ENCODE measurements at places on chromosomes 12 and 14. TPM values are rescaled to one million over a fixed set of nuclear protein-coding genes. Genes with fewer than 3 reads are reported as not detected.

GRCh38 chr14:61566537-61567225 is 128.6 kb upstream of the HIF1A start:
- no peak overlapping the region for H3K4me3 ChIP-seq
- peaks cover 34% of the 10 kb centered on the region for H3K4me1 ChIP-seq
- no peak overlapping the region for H3K27ac ChIP-seq
- DNase-seq = no peak
- no peaks in the 10 kb centered on the region for H3K27me3 ChIP-seq

Gene ARHGAP9
- total RNA-seq = 266 TPM

DNA sequence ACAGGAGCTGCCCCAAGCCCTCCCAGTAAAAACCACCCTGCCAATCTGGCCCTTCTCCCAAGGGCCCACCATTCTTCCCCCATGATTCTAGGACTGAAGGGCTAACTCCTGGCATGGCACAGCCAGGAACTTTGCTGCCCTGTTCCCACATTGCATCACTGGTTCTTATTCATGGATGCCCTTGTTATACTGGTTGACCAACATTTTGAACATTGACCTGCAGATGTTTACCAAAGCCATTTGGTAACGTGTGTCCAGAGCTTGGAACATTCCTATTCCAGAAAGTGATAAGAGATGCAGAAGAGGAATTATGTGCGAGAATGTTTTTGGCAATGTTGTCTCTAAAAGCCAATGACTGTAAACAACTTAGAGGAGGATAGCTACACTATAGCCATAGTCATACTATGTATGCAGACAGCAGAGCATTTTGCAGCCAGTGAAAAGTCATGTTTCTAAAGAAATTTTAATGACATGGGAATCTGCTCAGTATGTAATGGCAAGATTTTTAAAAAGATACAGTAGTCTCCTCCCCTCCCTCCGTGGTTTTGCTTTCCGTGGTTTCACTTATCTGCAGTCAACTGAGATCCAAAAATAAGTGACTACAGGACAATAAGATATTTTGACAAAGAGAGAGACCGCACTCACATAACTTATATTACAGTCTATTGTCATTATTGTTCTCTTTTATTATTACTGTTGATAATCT is 108.8 kb downstream of the DAAM1 start:
- H3K4me3 ChIP-seq = no peak overlapping the region
- DNase-seq = no peak
- peaks cover 9% of the 10 kb centered on the region for H3K4me1 ChIP-seq
- H3K27ac ChIP-seq = no peak overlapping the region
- H3K36me3 ChIP-seq = no peaks in the 10 kb centered on the region
- no peaks in the 10 kb centered on the region for H3K27me3 ChIP-seq

GRCh38 chr12:28543021-28543890 is 353.0 kb downstream of the CCDC91 start:
- no peaks in the 10 kb centered on the region for H3K4me1 ChIP-seq
- no peaks in the 10 kb centered on the region for H3K27me3 ChIP-seq
- no peak for DNase-seq
- H3K36me3 ChIP-seq = no peaks in the 10 kb centered on the region
- no peak overlapping the region for H3K4me3 ChIP-seq
- no peak overlapping the region for H3K27ac ChIP-seq

- H3K27me3 ChIP-seq = no peaks in the 10 kb centered on the region
- no peak overlapping the region for H3K4me3 ChIP-seq
- peaks cover 43% of the 10 kb centered on the region for H3K4me1 ChIP-seq
These were observed 47.3 kb upstream of the FOS start for GRCh38 chr14:75231320-75231719.

Data from CD4-positive, alpha-beta memory T cell (primary cell).